ENCODE measurements at places on chromosomes 5 and 9. TPM values are rescaled to one million over a fixed set of nuclear protein-coding genes. Genes with fewer than 3 reads are reported as not detected.

The ORM2 gene
- total RNA-seq: not detected

GRCh38 chr5:13276156-13276555 lies 668.3 kb downstream of the DNAH5 start:
- DNase-seq: no peak

- no peak for DNase-seq
Measured at GRCh38 chr5:137201876-137202275, 297.2 kb downstream of the SPOCK1 start.

GRCh38 chr5:153014194-153014593 lies 476.3 kb upstream of the GRIA1 start:
- DNase-seq: no peak

DNA sequence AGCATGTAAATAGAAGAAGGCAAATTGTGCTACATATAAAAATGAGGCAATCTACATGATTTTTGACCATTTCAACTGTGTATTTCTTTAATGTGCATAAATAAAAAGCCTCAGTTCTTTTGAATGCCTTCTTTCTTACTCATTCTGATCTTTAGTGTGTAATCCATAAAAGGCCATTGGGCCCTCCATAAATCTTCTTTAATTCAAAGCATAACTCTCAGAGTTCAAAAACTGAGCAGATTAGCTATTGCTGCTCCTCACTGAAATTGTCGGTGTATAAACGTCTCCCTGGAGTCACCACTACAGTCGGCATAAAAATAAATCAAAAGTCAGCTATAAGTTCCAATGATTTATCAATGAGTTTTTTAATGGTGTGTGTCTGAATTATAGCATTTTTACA lies 45.3 kb upstream of the ADAMTSL1 start:
- DNase-seq: no peak
